ENCODE measurements at places on chromosomes 2 and 18. TPM values are rescaled to one million over a fixed set of nuclear protein-coding genes. Genes with fewer than 3 reads are reported as not detected.

The SERPINB3 gene
- 0.17 TPM for total RNA-seq

The CENPA gene
- 5.1 TPM for total RNA-seq

The RAB6C gene
- total RNA-seq = not detected

The DES gene
- total RNA-seq = not detected

The KCNS3 gene
- total RNA-seq = 1.5 TPM

The NHEJ1 gene
- 25.7 TPM for total RNA-seq

The SLC35F5 gene
- 102 TPM for total RNA-seq

The PLEKHA3 gene
- 8.3 TPM for total RNA-seq

The STK36 gene
- total RNA-seq = 11.5 TPM

The RBM44 gene
- total RNA-seq = 0.65 TPM

The CAPN10 gene
- total RNA-seq = 31.0 TPM

The HMSD gene
- total RNA-seq = not detected

The HOXD3 gene
- total RNA-seq = 19.2 TPM

The NTSR2 gene
- not detected for total RNA-seq

The APCDD1 gene
- total RNA-seq = 0.34 TPM

The FAHD2B gene
- total RNA-seq = 5.3 TPM

The SMPD4 gene
- 37.0 TPM for total RNA-seq

The ABCG5 gene
- not detected for total RNA-seq

The TIGD1 gene
- total RNA-seq = 1.5 TPM

The CRYBA2 gene
- not detected for total RNA-seq

The SAG gene
- 0.19 TPM for total RNA-seq

The CLK1 gene
- total RNA-seq = 75.5 TPM

The LIMS3 gene
- total RNA-seq = 9.4 TPM

The TXNDC2 gene
- not detected for total RNA-seq

The RMDN2 gene
- 3.1 TPM for total RNA-seq

The ASXL2 gene
- total RNA-seq = 7.3 TPM

The RNF181 gene
- 151 TPM for total RNA-seq

The CRYGD gene
- total RNA-seq = not detected

The CYTIP gene
- not detected for total RNA-seq

The ACP1 gene
- 96.8 TPM for total RNA-seq

The FAM124B gene
- total RNA-seq = 139 TPM

The LRPPRC gene
- 58.0 TPM for total RNA-seq

The IL36RN gene
- not detected for total RNA-seq

The TMEM247 gene
- not detected for total RNA-seq

The UGT1A10 gene
- not detected for total RNA-seq

The CHRNG gene
- total RNA-seq = not detected

The LOXHD1 gene
- total RNA-seq = 0.05 TPM

The PMS1 gene
- total RNA-seq = 39.1 TPM

The SKA1 gene
- 18.0 TPM for total RNA-seq

The SIX3 gene
- not detected for total RNA-seq

Measured in dermis blood vessel endothelial cell (primary cell).